HTR-8/SVneo (cell line): ENCODE measurements at places on chromosomes 3 and 15.

DNA sequence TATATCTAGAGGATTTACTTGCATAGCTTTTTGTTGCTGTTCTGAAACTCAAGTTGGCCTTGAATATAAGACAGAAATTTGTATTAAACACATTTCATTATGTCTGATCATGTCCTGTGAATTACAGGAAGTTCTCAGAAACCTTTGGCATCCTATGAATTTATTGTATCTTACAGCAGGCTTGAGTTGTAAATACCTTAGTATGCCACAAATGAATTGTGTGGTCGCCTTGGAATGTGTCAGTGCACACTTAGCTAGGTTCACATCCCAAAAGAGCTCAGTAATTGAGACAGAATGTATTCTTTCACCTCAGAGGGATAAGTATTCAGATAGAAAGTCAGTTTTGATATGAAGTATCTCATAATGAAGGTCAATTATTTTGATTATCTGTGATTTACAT is 83.4 kb downstream of the NEK11 start:
- peak; percentile 46 for DNase-seq

DNA sequence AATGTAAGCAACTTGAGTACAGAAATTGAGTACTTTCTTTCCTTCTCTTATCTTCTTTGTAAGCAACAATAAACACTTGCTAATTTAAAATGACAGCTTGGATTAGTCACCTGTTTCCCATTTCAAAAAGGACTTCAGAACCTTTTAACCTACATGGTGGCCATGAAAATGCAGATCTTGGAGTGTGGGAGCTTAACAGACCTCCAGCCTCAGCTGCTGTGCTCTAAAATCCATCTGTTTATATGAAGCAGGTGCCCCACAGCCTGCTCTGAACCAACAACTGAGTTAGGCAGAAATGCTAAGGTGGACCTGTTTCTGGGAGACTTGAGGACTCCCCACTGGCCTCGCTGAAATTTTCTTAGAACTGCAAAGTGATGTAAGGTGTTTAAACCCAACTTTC is 91.1 kb upstream of the TNIK start:
- no peak for DNase-seq

GRCh38 chr3:117499189-117499870 is 789.8 kb downstream of the TUSC7 start:
- no peak for DNase-seq

DNA sequence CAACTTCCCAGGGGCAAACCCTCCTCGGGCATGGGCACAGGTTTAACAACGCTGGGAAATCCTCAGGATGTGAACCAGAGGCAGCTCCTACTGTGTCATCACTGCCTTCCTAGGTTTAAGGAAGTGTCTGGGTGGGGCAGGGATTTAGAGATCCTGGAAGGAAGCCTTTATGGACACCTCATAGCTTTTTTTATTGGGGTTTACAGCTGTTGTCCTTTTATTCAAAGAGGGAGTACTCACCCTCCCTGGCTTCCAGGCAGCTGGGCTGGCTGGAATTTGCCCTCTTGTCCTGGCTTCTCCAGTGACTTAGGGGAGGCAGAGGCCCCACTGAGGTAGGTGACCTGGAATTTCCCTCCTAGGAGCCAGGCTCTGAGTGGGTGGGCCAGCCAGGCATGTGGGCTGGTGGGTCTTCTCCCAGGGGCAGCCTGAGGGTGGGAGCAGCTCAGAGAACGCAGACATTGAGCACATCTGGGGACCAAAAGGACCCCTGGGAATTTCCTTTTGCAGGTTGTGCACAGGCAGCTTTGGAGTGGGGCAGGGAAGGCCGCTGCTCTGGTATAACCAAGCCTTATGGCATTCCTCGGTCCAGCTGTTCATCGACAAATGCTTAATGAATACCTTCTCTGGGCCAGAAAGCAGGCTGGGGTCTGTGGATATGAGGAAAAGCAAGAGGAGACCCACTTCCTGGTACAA is 13.5 kb upstream of the FAM3D start:
- DNase-seq: no peak

- no peak for DNase-seq
These were observed 11.8 kb downstream of the ALDH1A3 start for GRCh38 chr15:100891307-100892012.

- peak; percentile 19 for DNase-seq
These were observed 127.2 kb downstream of the NFKBIZ start for GRCh38 chr3:101976473-101976872.

DNA sequence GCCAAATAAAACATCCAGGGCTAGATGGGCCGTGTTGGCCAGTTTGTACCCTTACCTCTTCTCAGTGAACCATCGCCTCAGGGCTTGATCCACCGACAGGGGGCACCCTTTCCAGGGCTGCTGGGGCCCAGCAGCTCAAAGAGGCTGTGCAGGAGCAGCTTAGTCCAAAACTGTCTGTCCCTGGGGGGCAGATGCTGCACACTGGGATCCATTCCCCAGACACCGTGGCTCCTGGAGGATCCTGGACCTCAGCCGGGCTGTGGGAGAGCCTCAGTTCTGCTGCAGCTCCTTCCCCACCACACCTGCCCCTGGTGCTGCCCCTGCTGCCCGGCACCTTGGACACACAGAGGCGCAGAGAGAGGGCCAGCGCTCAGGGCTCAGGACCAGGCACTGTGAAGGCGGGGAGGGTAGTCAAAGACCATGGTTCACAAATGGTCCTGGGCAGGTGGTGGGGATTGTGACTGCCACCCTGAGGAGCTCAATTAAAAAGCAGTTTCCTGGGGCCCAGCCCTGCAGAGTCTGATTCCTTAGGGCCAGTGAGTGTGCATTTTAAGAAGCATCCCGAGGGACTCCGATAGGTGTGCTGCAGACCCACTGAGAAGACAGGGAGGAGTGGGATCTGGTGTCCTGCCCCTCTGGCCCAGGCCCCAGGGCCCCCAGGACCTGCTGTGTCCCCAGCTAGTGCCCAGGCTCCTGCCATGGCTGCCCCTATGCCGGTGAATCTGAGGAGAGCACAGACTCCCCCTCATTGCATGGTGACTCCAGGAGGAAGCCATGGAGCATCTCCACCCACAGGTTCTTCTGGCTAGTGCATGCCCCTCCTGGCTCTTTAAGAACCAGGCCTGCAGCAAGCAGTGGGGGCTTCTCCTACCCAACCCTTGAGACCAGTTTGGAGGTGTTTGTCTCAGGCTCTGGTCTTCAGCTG is 86.5 kb upstream of the PRR20G start:
- DNase-seq: no peak

- DNase-seq: no peak
These were observed 21.9 kb downstream of the PRKCD start for GRCh38 chr3:53182764-53183355.
